ENCODE measurements at places on chromosomes 3 and 15.

DNA sequence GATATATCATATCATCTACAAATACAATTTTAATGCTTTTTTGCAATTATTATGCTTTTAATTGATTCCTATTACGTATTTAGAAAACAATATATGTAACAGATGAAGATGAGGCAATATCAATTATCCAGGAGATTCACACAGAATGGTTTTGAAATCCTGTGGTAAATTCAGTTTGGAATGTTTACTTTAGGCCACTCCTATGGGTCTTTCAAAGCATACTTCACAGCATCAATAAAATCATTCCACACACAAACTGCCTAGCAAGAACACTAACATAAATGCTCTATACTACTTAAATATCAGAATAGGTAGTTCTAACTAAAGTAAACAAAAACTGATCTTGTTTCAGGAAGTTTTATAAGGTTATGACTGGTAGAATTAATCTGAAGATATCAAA is 90.5 kb downstream of the FAM227B start:
- no peak for DNase-seq

DNA sequence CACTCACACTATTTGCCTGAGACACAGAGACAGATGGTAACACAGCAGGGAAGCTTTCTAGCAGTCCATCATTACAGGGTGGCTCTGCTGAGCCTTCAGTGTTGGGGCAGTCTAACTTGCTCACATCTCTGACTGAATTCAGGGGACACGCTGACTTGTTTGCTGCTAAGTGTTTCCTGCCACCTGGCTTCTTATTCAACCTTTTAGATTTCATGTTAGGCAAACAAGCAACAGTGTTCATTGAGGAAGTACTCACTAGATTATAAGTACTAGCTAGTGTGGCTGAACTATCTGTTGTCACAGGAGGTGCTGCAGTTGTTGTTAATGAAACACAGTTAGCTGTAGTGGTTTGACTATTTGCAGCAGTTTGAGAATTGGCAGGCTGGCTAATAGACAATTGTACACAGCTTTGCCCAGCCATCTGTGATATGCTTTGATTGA is 37.3 kb downstream of the USF3 start:
- DNase-seq, result no peak

GRCh38 chr3:118527514-118528044 is 507.1 kb downstream of the IGSF11 start:
- no peak for DNase-seq

GRCh38 chr15:62626903-62627302 is 415.6 kb upstream of the TPM1 start:
- DNase-seq, result no peak

GRCh38 chr15:80856809-80857377 is 77.7 kb downstream of the CEMIP start:
- peak; percentile 21 for DNase-seq

DNA sequence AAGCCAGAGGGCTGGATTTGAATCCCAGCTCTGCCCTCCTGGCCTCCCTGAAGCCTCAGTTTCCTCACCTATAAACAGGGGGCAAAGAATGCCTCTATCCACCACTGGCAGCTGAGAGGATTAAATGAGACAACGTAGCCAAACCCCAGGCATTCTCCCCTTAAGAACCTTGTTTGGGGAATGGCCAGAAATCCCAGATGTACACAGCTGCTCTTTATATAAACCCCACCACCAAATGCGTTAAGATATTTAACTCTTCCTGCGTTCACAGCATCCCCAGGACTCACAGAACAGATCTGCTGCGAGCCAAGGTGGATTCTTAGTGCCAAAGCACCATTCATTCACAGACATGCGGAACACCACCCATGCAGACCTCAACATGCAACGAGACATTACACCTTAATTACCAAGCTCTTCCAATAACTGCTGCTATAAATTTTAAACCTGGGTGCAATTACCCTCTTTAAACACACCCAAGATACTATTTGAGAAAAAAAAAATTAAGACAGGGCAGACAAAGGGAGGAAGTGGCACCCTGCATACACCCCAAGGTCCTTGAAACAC is 5.2 kb downstream of the TLE3 start:
- DNase-seq, result no peak

DNA sequence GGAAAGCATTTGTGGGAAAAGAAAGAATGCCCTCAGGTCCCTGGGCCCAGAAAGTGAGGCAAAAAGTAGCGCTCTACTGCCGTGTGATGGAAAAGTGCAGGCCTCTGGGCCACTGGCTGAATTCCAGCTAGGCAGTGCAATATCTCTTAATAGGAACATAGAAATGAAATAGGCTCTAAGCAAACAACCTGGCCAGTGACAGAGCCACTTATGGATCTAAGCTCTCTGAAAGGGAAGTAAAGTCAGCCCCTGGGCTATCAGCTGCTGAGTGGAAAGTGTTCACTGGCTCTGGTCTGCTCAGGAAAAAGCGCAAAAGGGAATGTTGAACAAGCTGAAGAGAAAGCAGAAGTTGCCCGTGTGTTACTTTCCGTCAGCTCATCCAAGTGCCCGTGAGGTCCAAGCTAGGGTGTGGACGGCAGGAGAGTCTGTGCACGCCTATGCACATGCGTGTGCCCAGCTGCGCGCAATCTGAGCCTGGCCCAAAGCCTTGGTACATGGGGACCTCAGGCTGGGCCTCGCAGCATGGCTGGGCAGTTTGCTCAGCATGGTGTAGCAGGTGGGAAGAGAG is 74.0 kb upstream of the RAD18 start:
- no peak for DNase-seq

DNA sequence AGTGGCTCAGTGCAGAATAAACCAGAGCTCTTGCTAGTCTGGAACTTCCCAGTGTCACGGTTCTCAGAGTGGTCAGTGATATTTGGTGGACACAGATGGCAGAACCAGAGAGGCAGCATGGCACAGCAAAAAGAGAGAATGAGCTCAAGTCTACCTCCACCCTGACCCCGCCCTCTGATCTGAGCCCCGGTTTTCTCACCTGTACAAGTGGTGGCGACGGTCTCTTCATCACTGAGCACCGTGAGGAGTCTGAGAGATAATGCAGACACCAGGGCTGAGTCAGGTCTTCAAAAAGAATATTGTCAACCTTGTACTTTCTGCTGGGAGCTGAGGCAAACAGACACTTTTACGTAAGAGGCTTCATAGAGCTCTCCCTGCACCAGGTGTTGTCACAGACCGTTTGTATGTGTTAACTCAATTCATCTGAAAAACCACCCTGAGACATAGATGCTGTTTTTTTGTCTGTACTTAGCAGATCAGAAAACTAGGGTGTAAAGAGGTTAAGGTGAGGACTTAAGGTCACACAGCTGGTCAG is 13.2 kb downstream of the FGD5 start:
- no peak for DNase-seq

GRCh38 chr15:65085207-65085753 is 8.7 kb downstream of the KBTBD13 start:
- no peak for DNase-seq

GRCh38 chr3:38634111-38634510 is 15.4 kb downstream of the SCN5A start:
- DNase-seq, result peak; percentile 30

DNA sequence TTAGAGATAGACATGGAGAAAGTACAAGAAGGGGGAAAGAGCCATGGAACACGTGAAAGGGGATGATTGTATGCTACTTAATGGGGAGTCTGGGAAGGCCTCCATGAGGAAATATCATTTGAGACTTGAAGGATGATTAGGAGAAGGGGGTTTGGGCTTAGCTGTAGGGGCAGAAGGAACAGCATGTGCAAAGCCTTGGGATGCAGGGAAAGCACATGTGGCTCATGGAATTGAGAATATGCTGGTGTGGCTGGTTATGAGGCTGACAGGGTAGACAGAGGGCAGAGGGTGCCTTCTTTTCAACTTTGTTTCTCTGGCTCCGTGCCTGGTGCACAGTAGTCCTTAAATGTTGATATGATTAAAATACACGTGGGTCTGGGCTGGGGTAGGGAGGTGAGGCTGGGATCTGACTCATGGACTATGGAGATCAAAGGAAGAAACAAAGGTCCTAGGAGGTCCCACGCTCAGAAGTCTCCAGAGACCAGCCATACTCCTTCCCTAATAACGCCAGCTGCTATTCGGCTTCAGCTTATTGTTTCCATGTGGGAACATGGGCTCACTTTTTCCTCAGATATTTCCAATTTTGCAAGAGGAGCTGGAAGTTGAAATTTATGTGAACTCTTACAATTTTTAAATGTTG is 1.1 kb downstream of the GTF2E1 start:
- DNase-seq, result peak; percentile 48

- DNase-seq, result peak; percentile 59
These were observed 524 bp downstream of the IGF1R start for GRCh38 chr15:98648654-98649471.

DNA sequence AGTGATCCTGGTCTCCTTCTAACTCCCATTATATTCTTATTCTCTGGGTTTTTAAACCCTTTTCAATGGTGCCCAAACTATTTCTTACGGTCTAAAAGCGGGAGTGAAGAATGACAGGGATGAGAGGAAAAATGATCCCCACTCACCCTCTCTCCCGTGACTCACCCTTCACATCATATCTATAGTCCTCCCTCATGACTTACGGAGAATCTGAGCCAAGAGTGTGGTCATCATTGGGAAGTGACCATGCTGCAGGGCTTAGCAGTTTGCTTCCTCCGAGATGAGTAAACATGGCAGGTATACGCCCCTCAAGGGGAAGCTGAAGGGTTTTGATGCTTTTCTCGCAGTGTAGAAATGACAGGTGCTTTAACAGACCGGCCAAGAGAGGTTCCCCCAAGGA is 274.0 kb downstream of the RYR3 start:
- DNase-seq, result no peak
